ENCODE measurements at places on chromosomes 3 and 15.

DNA sequence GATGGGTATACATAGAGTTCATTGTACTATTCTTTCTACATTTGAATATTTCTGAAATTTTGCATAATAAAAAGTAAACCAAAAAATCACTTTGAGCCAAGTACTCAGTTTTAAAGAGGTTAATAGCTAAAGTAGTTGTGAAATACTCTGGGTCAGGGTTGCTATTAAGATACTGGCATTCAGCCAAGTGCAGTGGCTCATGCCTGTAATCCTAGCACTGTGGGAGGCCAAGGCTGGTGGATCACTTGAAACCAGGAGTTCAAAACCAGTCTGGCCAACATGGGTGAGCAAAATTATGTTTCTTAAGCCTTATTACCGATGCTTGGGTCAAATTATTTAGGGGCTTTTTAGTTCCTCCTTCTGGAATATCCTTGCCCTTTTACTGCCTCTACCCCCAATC lies 122.0 kb upstream of the MELTF start:
- no peak for DNase-seq
- H3K4me1 ChIP-seq = no peaks in the 10 kb centered on the region
- H3K4me3 ChIP-seq = no peak overlapping the region
- no peaks in the 10 kb centered on the region for H3K36me3 ChIP-seq
- H3K27ac ChIP-seq = no peak overlapping the region

DNA sequence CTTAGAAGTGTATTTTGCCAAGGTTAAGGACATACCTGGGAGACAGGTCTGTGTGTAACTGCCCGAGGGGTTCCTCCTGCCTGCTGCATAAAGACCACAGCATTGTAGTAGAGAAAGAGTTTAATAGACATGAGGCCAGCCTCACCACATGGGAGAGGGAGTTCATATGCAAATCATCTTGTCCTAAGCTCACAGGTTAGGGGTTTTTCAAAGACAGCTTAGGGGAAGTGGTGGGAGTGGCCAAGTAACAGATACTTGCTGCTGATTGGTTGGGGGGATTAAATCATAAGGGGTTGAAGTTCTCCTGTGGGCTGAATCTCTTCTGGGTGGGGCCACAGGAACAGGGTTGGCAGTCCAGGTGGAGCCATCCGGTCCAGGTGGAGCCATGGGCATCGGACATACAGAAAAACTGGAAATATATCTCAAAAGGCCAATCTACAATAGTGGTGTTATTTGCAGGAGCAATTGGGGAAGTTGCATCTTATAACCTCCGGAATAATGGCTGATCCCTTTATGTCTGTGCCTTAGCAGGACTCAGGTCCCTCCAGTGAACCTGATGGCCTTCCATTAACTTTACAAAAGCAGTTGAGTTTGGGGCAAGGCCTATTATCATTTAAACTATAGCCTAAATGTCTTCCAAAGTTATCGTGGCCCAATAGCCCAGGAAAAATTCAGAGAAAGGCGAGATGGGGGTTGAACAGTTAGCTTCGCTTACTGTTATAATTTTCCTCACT lies 86.0 kb upstream of the MFGE8 start:
- peaks cover 11% of the 10 kb centered on the region for H3K27me3 ChIP-seq
- DNase-seq = no peak
- no peaks in the 10 kb centered on the region for H3K4me1 ChIP-seq

- H3K27me3 ChIP-seq = no peaks in the 10 kb centered on the region
- no peaks in the 10 kb centered on the region for H3K36me3 ChIP-seq
- H3K27ac ChIP-seq = no peak overlapping the region
- H3K4me3 ChIP-seq = no peak overlapping the region
These were observed 163.8 kb downstream of the LSAMP start for GRCh38 chr3:116281313-116282143.

DNA sequence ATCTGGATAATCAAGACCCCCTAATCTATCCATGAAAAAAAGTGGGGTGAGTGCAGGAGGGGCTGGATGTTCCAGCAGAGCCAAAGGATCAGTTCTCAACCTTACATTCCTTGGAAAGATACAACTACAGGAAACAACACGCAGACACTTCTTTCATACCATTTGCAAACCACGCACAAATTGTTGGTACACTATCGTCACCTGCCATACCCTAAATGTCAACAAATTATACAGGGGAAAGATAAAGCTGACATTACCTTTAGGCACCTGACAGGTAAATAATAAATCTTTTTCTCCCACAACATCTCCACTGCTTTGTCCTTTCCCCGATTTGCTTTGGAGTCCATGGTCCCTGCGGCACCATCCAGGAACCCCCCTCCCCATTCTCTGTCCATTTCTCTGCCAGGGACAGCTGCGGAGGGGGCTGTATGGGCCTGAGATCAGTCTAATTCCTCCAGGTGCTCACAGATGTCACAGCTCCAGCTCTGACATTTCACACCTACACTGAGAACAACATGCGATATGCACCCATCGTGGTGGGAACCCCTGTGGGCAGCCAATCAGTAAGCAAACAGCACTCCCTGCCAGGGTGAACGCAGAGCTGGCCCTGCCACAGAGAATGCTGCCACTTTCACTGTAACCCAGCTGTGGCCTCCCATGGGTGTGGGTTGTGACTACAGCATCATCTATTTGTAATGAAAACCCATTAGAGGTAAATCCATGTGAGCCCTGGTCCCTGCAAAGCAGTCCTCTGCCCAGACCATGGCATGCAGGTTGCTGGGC lies 37.7 kb upstream of the BCL2L10 start:
- H3K4me1 ChIP-seq = no peaks in the 10 kb centered on the region
- no peak overlapping the region for H3K27ac ChIP-seq
- no peak overlapping the region for H3K4me3 ChIP-seq
- peaks cover 3% of the 10 kb centered on the region for H3K36me3 ChIP-seq
- no peaks in the 10 kb centered on the region for H3K27me3 ChIP-seq

DNA sequence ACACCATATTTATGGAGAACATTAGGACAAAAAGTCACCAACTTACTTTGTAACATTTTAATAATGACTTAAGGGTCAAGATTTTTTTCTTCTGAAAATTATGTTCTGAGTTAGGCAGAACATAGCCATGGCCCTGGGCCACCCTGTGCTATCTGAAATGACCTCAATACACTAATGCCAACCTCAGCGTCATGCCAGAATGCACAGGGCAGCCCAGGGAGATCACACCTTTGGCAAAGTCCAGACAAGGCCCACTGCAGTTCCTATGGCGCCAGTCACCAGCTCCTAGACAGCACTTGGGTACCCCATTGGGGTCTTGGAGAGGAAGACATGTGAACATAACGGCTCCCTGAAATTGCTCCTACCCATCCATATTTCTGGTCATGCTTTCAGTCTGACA lies 33.1 kb downstream of the HCLS1 start:
- H3K36me3 ChIP-seq = peaks cover 23% of the 10 kb centered on the region
- no peaks in the 10 kb centered on the region for H3K4me1 ChIP-seq
- H3K4me3 ChIP-seq = no peak overlapping the region
- no peak for DNase-seq
- no peak overlapping the region for H3K27ac ChIP-seq

- no peak overlapping the region for H3K27ac ChIP-seq
- peaks cover 45% of the 10 kb centered on the region for H3K36me3 ChIP-seq
- DNase-seq = no peak
- no peaks in the 10 kb centered on the region for H3K4me1 ChIP-seq
These were observed 7.3 kb downstream of the NEK4 start for GRCh38 chr3:52763466-52763865.

- no peaks in the 10 kb centered on the region for H3K27me3 ChIP-seq
- no peaks in the 10 kb centered on the region for H3K36me3 ChIP-seq
These were observed 25.3 kb downstream of the CMSS1 start for GRCh38 chr3:99842826-99843589.

DNA sequence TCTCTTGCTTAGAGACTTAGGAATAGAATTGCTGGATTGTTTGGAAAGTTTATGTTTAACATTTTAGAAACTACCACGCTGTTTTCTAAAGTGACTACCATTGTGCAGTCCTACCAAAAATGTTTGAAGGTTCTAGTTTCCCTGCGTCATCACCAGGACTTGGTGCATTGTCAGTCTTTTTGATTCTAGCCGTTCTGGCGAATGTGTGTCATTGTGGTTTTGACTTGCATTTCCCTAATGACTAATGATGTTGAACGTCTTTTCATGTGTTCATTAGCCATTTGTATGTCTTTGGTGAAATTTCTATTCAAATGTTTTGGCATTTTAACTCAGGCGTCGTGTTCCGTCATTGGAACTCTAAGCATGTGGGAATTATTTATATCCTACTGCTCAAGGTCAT lies 58.0 kb downstream of the CHD2 start:
- H3K4me1 ChIP-seq = no peaks in the 10 kb centered on the region
- H3K27me3 ChIP-seq = no peaks in the 10 kb centered on the region
- H3K27ac ChIP-seq = peak overlapping the region; percentile 25
- peak; percentile 9 for DNase-seq

DNA sequence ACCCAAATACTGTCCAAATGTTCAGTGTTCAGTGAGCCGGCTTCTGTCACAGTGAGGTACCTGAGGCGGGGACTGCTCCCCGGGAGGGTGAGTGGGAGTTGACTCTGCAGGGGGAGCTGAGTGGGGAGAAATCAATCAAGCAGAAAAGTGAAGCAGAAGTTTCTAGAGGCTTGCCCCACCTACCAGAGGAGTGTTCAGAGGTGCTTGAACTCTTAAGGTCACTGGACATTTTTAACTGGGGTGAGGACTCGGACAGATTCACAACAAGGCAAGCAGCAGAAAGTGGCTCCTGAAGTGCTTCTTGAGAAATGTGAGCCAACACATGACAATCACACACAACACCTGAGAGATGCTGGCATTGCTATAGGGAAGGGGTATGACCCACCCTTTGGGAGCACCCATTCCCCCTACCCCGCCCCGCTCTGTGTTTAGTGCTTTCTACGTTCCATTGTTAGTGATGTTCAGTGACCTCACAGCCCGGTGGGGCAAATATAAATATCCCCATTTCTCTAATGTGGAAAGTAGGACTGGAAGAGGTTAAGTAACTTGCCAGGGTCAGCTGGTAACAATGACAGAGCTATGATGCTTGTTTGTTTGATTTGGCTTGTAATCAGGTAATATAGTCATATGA lies 48.6 kb upstream of the AKAP13 start:
- DNase-seq = no peak
- H3K4me3 ChIP-seq = no peak overlapping the region
- peak overlapping the region; percentile 88 for H3K27ac ChIP-seq

Data from T-cell (primary cell).